ENCODE measurements at places on chromosomes 7 and 10.
A peak's percentile ranks its signal among the peaks of the same experiment; 100 is the strongest.

- DNase-seq = no peak
Observed at GRCh38 chr7:8035192-8035591, 66.6 kb downstream of the GLCCI1 start.

- DNase-seq = no peak
Observed at GRCh38 chr10:73517166-73517888, 21.5 kb upstream of the PPP3CB start.

- DNase-seq = no peak
Observed at GRCh38 chr7:84624927-84625326, 430.3 kb upstream of the SEMA3A start.

DNA sequence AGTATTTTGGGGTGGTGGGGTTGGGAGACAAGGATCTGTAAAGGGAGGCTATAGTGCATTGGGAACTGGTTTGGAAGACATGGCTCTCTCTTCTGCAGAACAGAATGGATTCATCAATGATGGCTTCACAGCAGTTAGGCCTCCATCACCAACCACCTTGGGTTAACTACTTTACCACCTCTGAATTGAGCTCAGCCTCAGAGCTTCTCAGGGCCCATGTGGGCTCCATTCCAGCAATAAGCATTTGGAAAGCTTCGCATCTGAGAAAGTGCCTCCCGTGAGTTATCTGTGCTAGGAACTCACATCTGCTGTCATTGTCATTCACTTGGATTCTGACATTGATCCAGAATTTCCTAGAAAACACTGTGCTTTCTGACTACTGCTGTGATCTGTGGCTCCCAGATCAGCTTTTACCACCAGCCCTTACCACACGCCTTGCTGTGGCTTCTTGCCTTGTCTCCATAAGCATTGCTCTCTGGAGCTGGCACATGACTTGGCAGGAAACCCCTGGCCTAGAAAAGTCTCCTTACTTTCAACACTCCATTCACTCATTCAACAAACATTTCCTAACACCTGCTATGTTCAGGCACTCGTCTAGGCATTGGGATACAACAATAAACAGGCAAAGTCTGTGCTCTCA is 70.7 kb upstream of the ADO start:
- no peak for DNase-seq

GRCh38 chr7:64888561-64888900 is 14.5 kb upstream of the ZNF273 start:
- DNase-seq = peak; percentile 27

- DNase-seq = peak; percentile 61
Observed at GRCh38 chr10:69318867-69319727, 40.8 kb downstream of the HK1 start.

DNA sequence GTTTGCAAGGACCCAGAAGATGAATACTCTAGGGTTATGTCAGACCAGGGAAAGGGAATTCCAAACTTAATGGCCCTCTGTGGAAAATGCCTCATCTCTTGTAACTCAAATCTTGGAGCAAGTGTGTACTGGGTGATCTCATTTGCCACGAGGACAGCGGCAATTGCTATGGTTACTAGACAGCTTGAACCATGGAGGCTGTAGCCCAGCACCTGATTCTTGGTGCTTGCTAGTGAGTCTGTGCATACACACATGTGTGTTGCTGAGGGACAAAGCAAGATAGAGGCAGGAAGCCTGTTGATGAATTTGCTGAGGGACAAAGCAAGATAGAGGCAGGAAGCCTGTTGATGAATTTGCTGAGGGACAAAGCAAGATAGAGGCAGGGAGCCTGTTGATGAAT is 58.6 kb upstream of the FEZF1 start:
- DNase-seq = no peak

DNA sequence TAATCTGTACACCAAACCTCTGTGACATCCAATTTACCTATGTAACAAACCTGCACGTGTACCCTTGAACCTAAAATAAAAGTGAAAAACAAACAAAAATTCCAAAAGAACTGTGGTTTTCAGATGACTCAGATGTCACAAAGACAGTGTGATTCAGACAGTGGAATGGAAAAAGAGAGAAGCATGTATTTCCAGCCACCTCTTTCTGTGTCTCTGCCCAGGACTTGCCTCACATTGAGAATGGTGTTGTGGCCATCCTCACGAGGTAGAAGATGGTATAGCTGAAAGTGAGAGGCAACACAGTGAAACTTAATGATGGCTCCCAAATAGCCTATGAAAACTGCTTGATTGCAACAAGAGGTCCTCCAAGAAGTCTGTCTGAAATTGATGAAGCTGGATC is 78.0 kb downstream of the ARL5B start:
- DNase-seq = peak; percentile 37

- no peak for DNase-seq
Observed at GRCh38 chr10:36344240-36345174, 702.4 kb upstream of the FZD8 start.

- DNase-seq = peak; percentile 75
Observed at GRCh38 chr10:113704637-113705343, 25.1 kb downstream of the CASP7 start.

DNA sequence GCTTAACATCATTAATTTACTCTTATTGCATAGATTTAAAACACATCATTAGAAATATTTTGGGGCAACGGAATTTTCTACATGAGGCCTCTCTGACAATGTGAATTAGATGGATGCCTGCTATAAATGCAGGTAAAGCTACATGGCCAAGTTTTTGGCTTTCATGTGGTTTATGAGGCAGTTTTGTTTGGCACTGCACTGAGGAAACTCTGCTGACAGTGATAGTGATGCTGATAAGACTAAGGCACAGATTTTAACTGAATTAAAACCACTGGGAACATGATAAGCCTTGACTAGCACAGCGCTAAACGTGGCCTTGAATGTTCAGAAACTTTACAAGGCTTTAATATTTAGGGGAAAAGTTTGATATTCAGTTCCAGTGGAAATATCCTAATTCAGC is 114.3 kb upstream of the NOBOX start:
- DNase-seq = no peak

- DNase-seq = no peak
Observed at GRCh38 chr7:70712942-70713341, 419.0 kb upstream of the GALNT17 start.

- DNase-seq = no peak
Observed at GRCh38 chr10:78118591-78118990, 84.9 kb downstream of the RPS24 start.

DNA sequence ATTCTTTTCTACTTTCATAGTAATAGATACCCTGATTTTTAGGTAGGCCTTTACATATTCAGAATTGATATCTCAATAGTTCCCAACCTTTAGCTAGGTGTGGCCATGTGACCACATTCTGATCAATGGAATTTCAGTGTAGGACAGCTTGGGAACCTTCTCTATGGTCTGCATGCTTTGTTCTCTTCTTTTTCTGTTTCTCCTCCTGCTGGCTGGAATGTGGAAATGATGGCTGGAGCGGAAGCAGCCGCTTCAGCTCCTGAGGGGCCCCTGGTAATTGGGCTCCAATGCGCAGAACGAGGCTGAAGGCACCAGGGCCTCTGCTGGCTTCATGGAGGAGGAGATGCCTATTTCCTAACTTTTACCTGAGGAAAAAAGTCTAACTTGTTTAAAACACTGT is 152.6 kb downstream of the ZMYND11 start:
- no peak for DNase-seq

DNA sequence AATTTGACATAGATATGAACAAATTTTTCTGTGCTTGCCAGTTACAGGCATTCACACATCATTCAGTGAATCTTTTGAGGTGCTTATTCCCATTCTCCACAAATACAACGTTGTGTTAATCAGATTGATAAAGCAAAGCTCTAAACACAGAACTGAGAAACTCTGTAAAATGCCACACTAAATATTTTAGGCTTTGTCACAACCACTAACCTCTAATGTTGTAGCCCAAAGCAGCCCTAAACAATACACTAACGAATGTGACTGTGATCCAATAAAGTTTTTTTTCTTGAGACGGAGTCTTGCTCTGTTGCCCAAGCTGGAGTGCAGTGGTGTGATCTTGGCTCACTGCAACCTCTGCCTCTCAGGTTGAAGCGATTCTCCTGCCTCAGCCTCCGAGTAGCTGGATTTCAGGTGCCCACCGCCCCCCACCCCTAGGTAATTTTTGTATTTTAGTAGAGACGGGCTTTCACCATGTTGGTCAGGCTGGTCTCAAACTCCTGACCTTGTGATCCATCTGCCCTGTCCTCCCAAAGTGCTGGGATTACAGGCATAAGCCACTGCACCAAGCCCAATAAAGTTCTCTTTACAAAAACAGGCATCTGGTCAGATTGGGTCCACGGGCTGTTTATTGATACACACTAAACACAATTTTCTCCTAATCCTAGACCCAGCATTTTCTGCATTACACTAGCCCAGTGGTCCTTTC is 6.9 kb downstream of the CYCS start:
- no peak for DNase-seq
